Stimulated activated CD4-positive, alpha-beta T cell treated with anti-CD3 and anti-CD28 coated beads, Interleukin-4, amount 100 ng/mL, for 48 hours (primary cell): ENCODE measurements at places on chromosomes 16 and 17.

DNA sequence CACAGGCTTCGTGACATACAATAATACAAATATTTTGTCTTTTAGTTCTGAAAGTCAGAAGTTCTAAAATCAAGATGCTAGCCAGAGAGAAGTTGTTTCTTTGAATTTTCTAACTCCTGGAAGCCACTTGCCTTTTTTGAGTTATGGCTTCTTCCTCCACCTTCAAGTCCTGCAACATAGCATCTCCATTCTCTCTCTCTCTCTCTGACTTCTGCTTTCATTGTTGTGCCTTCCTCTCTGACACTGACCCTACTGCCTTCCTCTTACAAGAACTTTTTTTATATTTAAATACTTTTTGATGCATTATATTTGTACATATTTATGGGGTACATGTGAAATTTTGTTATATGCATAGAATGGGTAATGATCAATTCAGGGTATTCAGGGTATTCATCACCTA lies 205.9 kb downstream of the MAP2K6 start:
- no peak for DNase-seq

- DNase-seq: no peak
These were observed 8.3 kb upstream of the RBFOX3 start for GRCh38 chr17:79619196-79619595.

DNA sequence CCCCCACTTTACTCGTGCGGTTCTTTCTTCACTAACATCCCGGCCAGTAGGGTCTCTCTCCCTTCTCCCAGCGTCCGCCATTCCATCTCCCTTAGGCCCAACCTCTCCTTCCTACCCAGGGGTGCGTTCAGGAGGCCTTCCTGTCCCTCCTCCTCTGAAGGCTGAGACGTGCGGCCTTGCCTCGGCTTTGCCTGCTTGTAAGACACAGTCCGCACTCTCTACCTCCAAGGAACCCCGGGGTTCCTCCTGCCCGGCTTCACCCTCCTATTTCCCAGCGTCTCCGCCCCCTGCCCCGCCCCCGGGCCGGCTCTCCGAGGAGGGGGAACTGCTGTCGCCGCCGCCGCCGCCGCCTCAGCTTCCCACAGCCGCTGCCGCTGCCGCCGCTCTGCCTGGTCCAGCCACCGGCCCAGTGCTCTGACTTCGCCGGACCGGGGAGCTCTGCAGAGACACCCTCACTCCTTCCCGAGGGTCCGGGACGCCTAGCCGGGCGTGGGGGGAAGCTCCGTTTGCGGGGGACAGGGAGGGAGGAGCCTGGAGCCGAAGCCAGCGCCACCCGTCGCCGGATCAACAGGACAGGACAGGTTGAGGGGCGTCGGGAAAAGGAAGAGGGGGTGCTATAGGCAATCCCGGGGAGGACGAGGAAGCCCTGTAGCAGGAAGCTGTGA lies 1.2 kb upstream of the FGF11 start:
- peak; percentile 57 for DNase-seq

- no peak for DNase-seq
These were observed 4.1 kb downstream of the ST6GALNAC2 start for GRCh38 chr17:76581515-76581914.

DNA sequence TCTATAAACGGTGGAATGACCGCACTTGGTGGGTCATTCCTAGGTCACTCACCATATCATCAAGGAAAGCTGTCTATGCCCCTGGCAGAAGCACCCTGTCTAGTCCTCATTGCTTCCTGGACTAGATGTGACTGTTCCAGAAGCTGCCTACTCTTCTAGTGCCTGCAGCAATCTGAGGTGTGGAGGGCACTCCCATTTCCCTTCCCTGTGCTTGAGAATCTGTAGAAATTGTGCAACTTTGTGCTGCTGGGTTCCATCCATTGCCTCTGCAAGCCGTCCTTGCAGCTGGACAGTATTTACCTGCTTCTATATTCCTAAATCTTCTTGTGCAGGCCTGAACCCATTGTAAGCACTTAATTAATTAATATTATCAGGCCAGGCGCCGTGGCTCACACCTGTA lies 52.1 kb downstream of the CACNG3 start:
- no peak for DNase-seq

- DNase-seq: no peak
These were observed 382.1 kb downstream of the RBFOX1 start for GRCh38 chr16:7714775-7715174.

GRCh38 chr17:69231521-69231920 lies 2.9 kb upstream of the ABCA10 start:
- no peak for DNase-seq

- no peak for DNase-seq
These were observed 37.5 kb upstream of the XYLT1 start for GRCh38 chr16:17508303-17508702.
